ENCODE measurements at places on chromosomes 3 and 15.

GRCh38 chr15:82030176-82030575, 15.6 kb downstream of the MEX3B start:
- no peak for DNase-seq

DNA sequence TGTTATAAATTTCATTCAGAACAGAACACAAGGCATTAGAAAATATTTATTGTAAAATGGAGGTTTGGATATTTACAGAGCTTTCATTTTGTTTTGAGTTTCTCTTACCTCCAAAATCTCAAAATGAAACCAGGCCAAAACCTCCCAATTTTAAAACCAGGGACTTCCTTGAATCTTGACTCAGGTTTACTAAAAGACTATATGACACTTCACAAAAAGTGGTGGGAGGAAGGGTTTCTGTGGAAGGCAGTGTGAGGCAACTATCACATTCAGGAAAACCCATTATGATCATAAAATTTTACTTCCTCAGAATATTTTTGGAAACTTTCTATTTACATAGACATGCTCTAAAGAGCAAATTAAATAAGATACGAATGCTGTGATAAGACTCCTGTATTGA, 205.8 kb upstream of the EOMES start:
- DNase-seq, result no peak

DNA sequence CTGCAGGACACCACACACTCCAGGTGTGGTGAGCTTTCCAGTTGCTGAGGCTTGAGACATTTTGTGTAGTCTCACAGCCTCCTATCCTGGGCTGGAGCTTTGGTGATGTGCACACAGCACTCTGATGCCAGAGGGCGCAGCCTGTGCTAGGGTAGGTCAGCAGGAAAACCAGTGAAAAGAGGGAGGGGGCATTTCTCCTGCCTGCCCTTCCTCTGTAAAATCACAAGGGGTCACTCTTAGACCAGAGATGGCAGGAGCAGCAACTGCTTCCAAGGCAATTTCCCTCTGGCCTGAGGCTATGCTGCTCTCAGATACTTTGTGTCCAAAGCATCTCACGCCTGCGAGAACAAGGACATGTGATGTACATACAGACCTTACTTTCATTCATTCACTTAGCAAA, 16.5 kb upstream of the MUSTN1 start:
- peak; percentile 28 for DNase-seq

GRCh38 chr3:147956615-147957014, 547.5 kb downstream of the ZIC1 start:
- DNase-seq, result no peak

- no peak for DNase-seq
Measured at GRCh38 chr3:70383360-70383831, 71.0 kb upstream of the MDFIC2 start.
